Stimulated activated CD8-positive, alpha-beta memory T cell treated with anti-CD3 and anti-CD28 coated beads, Interleukin-4, amount 100 ng/mL, for 24 hours (primary cell): ENCODE measurements at places on chromosomes 7 and 10.

GRCh38 chr7:119748991-119749390, 524.0 kb upstream of the KCND2 start:
- DNase-seq = no peak

DNA sequence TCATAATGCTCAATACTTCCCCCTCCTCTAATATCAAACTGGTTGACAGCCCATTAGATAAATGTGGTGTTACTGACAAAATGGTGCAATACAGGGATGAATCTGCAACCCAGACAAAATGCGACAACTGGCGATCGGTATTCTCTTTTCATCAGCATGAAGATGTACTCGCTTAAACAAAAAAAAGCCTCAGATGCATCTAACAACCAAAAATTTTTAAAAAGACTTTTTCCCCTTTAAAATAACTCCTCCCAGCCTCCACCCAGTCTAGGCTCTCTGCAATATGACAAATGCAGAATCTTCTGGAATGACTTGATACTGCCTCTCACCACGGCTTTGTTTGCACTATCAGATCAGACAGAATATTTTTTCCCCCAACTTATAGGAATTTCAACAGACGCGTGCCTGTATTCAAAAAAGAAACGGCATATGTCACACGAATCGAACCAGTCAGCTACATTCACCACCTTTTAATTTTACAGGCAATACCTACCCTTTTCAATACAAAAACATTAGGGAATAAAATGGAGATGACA, 1.2 kb downstream of the YWHAG start:
- no peak for DNase-seq

DNA sequence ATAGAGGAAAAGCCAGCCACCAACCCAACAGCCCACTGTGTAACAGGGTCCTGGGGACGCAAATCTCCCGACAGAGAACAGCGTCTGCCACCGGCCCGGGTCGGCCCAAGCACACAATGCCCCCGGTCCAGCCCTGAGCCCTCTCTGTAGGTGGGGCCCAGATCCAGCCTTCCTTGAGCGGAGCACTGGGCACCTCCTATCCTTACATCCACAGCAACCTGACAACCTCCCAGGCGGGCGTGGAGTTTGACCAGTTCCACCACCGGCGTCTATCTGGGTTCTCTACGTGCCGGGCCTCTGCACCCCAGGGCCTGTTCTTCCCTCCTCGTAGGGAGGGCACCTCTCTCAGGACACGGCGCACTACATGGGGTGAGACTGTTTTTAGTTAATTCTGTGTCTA, 109.0 kb downstream of the CYTH3 start:
- DNase-seq = no peak

DNA sequence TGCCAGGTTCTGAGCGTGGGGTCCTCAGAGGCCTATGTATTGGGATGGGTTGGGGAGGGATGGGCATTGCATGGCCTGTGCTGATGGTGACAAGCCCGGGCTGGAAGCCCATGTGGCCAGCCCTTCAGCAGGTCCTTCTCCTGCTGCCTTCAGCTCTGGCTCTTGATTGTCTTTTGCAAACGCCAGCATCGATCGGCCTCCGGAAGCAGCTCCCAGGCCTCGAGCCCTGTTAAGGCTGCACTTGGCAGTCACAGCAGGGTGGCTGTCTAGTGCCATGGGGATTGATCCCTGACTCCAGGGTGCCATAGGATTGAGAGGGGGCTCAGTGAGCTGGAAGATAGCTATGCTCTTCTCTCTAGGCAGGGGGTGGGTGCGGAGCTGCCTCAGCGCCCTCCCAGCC, 51.4 kb downstream of the CDH23 start:
- no peak for DNase-seq

GRCh38 chr7:27096768-27097514, 1.1 kb upstream of the HOXA1 start:
- DNase-seq = no peak

GRCh38 chr10:58667658-58668310, 155.1 kb downstream of the BICC1 start:
- no peak for DNase-seq

GRCh38 chr10:48496831-48497779, 107.8 kb downstream of the ARHGAP22 start:
- no peak for DNase-seq

DNA sequence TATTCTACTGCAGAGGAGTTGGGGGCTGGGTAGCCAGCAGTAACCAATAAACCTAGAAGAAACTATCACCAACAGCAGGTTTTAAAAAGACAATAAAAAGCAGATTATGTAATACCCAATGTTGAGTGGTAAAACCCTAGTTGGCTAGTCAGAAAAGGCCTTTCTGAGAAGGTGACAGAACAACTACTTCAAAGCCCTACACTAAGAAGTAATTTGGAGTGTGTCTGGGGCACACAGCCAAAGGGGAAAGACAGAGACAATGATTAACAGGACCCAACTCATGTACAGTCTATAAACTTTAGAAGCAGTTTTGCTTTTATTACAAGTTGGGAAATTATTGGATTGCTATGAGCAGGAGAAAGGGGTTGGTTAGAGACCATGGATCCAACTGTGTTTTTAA, 77.2 kb upstream of the TMEM106B start:
- no peak for DNase-seq

DNA sequence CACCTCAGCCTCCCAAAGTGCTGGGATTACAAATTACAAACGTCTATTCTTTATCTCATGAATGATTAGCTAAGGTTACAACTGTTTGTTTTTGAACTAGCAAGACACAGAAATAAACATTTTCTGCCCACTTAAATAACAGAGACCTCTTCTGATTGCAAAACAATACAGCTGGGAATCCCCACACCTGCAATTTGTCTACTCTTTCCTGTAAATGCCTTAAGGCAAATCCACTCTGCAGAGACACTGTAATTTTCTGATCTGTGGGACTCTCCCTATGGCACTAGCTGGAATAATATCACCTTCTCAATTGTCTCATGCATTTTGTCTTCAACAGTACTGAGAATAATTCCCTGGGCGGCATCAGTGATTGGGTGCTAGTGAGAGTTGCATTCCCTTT, 149.3 kb upstream of the FAM3C start:
- no peak for DNase-seq
